ENCODE measurements at places on chromosomes 1 and 21.

- DNase-seq: peak; percentile 50
Measured at GRCh38 chr1:59699227-59699847, 115.4 kb upstream of the HOOK1 start.

DNA sequence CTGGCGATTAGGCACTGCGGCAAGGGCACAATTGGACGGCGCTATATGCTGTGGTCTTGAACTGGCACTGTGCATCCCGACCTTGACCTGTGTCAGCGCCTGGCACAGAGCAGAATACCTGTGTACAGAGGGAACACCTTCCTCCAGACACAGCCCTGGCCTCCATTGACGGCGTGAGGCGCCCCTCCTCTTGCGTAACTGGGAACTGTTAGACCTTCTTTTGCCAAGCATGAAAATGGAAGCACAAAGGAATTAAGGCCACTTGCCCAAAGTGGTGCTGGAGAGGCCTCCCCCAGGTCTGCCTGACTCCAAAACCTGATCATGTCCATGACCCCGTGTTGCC lies 6.8 kb upstream of the AGTRAP start:
- DNase-seq: no peak

- DNase-seq: no peak
Measured at GRCh38 chr1:230266456-230266855, 159.7 kb downstream of the PGBD5 start.

DNA sequence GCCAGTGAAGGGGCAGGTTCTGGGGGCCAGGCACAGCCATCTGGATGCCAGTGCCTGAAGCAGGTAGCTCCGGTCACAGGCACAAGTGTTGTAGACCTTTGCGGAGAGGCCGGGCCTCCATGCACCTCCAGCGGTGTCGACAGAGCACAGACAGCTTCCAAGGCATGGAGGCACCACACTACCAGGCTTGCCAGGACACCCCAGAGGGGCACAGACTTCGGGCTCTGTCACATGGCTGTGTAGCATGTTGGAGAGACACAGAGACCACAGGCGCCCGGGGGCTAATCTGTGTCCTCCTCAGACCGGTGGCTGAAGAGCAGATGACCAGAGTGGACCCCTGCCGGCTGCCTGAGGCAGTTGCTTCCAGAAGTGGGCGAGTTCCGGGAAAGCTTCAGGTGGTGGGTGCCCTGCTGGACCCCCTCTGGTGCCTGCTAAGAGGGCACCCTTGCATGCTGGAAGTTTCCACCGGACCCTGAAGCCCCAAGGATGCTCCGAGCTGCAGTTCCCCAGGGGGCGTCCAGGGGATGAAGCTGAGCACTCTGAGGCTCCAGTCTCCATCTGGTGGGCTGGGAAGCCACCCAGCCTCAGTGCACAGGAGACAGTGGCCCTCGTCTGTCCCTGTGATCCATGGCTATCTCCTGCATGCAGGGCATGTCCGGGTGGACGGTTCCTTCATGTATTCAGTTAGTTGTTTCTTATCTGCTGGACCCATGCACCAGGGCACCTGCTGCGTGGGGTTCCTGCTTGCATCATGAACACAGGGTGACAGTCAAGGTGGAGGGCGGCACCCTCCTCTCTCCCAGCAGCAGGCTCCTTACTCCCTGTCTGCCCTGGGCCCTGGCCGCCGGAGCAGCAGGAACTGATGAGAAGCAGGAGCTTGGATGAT lies 82.4 kb downstream of the OBSCN start:
- DNase-seq: no peak

DNA sequence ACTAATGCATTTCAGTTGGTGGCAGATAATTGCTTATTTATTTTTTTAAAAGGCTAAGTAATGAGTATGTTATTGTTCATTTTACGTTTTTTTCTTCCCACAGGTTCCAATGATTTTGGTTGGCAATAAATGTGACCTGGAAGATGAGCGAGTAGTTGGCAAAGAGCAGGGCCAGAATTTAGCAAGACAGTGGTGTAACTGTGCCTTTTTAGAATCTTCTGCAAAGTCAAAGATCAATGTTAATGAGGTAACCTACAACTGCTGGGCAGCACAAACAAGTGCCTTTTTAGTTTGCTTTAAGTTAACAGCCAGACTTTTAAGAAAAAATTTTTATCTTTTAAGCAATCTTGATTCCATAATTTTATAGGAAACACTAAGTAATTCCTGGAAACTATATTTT lies 35.0 kb downstream of the INKA2 start:
- DNase-seq: no peak

- DNase-seq: no peak
Measured at GRCh38 chr1:168261390-168261789, 19.3 kb upstream of the TBX19 start.

DNA sequence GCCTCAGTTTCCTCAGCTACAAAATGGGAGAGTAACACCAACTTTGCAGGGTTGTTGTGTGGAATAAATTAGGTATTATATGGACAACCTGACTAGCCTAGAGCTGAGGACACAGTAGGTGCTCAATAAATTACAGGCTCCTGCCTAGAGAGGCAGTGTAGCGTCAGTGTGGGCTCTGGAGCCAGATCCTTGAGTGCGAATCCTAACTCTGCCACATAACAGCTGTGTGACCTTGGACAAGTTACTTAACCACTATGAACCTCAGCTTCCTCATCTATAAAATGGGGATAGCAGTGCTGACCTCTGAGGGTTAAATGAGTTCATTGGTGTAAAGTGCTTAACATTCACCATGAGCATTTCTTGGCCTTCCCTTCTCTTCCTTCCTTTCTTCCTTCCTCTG lies 33.1 kb downstream of the RAP1GAP start:
- no peak for DNase-seq

GRCh38 chr1:101308935-101309333 lies 72.1 kb downstream of the S1PR1 start:
- no peak for DNase-seq

Data from GM20000 (cell line).